ENCODE measurements at places on chromosomes 2 and 18.

- DNase-seq = no peak
These were observed 6.0 kb downstream of the MRPL30 start for GRCh38 chr2:99187011-99187410.

DNA sequence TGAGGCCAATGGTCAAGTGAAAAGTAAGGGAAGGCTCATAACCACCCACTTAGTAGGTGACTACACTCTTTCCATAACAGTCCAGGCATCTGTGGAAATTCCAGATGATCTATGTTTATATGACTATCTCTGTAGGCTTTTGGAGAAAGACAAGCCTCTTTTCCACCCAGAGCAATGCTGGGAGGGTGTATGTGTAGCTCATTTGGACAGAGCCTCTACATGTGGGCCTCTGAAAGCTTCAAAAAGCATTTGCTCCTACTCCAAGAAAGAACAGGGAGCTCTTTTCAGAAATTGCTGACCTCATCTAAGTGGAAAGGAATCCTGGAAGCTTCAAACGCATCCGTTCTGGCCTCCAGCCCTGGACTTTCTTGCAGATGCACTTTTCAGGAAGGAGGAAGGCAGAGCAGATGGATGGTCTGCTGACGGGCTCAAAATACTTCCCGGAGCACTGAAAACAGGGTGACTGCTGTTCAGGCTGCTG lies 308.7 kb downstream of the LRATD1 start:
- peak; percentile 25 for DNase-seq

DNA sequence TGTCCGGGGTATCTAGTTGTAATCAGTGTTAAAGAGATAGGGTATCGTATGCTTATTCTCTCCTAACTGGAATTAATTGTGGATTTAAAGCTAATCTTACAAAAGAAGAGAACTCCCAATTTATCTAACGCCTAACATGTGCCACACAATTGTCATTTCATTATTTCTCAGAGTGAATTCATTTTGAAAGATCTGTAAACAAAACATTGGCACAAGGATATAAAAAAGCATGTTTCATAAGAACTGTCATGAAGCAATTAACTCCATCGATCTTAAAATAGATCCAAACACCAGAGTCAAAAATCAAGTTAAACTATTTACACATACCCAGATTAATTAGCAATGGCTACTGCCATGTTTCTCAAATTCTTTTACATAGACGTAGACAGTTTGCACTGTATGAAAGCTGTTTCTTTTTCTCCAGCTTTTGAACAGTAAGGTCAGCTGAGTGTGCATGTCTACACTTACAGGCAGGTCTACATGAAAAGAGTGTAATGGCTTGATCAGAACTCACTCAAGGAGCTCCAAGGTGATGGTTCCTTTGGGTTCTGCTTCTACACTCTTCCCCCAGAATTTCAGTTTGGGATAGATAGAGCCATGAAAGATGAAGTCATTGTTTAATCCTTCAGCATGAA lies 38.8 kb downstream of the CABYR start:
- no peak for DNase-seq

GRCh38 chr2:236618370-236618769 lies 48.7 kb downstream of the ACKR3 start:
- DNase-seq = no peak

DNA sequence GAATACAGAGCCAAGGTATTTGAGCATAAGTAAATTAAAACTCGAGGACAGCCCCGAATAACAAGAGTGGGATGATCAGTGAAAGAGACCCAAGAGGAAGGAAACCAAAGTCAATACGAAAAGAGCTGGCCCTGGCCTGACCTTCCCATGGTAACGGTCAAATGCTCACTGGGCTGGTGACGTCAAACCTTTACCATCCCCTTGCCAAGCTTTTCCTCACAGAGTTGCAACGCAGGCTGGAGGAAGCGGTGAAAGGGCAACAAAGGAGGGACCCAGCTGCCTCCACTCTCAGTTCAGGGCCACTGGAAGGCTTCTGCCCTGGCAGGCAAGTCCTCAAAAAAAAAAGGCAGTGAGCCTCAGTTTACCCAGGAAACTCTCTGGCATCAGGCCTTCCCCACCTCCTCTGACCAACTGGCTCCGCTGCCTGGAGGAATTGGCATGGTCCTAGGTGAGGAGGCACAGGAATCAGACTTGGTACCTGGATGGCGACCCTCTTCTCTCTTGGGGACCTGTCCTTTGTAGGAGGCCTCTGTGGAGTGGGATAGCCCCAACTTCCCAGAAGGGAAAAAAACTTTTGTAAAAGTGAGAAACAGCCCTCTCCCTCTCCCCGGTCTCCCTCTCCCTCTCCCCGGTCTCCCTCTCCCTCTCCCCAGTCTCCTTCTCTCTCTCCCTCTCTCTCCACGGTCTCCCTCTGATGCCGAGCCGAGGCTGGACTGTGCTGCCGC lies 212.4 kb downstream of the ANAPC1 start:
- no peak for DNase-seq

- DNase-seq = no peak
These were observed 66.6 kb downstream of the GYPC start for GRCh38 chr2:126722546-126722945.

DNA sequence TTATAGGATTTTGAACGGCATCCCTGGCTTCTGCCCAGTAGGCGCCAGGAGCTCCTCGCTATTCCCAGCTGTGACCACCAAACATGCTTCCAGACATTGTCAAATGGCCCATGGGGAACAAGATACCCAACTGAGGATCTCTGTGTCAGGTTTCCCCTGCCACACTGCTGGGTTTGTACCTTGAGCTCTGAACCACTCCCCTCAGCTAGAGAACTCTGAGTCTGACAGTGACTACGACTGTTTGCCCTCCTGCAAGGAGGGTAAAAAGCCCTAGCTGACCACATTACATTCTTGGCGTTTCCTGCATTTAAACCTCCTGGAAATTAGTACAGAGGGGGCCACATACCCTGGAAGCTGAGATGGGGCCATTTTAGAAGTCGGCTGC lies 12.4 kb downstream of the LRRFIP1 start:
- DNase-seq = no peak

DNA sequence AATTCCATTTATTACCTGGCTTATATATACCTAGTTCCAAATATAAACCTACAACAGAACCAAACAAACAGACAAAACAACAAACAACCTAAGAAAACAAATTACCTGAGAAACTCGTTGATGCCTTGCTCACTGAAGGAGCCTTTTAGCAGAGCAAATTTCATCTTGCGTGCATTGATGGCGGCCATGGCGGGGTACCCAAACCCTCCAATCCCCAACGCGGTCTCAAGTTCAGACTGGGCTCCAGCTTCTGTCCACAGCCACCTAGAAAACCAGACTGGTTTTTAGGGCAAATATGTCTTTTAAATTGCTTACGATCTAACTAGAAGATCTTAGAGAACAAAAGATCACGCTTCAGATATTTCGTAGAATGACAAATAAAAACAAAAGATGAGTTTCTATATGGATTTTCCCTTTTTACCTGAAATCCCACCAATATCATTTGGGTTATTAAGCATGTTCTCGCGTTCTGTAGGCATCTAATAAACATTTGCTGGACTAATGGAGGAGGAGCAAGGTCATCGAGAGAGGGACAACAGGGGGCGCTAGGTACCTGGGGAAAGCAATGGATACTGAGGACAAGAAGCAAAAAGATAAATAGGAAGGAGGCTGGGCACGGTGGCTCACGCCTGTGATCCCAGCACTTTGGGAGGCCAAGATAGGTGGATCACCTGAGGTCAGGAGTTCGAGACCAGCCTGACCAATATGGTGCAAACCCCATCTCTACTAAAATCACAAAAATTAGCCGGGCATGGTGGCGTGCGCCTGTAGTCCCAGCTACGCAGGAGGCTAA lies 25.2 kb downstream of the PDIA6 start:
- DNase-seq = peak; percentile 71

DNA sequence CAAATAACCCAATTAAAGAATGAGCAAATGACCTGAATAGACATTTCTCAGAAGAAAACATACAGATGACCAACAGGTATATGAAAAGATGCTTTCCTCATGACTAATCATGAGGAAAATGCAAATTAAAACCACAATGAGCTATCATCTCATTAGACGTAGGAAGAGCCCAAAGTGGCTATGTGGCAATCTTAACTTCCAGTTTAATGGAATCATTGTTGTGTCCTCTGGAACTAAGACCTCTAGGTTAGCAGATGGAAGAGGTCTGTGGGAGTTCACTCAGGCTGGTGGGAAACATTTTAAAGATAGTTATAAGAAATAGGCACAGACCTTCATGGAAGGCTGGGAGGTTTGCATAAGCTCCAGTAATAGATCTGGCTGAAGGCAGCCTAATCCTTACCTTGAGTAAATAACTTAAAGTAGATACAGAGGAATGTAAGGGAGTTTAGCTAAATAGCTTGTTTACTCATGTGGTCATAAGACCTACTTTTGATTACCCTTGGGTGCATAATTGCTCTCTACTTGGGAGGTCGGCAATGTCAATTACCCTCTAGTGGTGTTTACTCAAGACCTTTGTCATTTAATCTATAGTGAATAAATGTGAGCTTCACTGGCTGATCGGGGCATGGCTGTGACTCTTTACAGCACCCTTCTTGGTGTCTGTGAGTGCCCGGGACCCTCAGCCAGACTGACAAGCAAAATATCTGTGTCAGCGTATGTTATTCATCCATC lies 119.0 kb downstream of the GULP1 start:
- peak; percentile 7 for DNase-seq

DNA sequence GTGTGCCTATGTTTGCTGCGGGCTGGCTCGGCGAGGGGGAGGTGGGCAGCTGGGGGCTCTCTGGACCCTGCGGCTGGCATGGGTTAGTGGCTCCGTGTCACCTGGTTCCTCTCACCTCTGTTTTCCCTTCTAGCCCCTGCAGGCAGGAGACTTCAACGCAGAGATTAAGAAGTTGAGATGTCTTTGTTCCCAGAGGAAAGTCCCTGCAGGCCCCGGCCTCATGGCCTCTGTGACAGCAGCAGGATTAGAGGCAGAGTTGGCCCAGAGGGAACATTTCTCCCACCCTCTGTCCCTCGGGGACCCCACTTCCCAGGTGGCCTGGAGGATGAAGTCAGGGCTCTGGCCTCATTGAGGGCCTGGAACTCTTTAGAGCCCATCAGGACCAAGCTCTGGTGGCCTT lies 56.5 kb downstream of the HPCAL1 start:
- DNase-seq = no peak

DNA sequence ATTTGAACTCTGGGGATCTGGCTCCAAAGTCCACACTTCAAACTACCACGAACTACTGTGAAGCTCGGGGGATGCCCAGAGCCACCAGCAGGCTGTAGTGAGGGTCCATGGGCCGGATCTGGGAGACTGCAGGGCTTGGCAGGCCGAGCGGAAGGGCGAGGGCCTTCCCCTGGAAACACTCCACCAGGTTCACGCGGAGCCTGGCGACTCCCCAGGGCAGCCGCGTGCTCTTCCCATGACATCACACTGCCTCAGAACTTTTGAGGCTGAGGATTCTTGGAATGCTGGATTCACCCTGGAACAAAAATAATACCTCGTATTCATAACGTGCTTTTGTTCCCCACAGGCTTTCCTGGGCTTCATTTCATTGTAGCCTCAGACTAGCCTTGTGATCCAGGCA lies 201.0 kb downstream of the SMAD7 start:
- peak; percentile 91 for DNase-seq

DNA sequence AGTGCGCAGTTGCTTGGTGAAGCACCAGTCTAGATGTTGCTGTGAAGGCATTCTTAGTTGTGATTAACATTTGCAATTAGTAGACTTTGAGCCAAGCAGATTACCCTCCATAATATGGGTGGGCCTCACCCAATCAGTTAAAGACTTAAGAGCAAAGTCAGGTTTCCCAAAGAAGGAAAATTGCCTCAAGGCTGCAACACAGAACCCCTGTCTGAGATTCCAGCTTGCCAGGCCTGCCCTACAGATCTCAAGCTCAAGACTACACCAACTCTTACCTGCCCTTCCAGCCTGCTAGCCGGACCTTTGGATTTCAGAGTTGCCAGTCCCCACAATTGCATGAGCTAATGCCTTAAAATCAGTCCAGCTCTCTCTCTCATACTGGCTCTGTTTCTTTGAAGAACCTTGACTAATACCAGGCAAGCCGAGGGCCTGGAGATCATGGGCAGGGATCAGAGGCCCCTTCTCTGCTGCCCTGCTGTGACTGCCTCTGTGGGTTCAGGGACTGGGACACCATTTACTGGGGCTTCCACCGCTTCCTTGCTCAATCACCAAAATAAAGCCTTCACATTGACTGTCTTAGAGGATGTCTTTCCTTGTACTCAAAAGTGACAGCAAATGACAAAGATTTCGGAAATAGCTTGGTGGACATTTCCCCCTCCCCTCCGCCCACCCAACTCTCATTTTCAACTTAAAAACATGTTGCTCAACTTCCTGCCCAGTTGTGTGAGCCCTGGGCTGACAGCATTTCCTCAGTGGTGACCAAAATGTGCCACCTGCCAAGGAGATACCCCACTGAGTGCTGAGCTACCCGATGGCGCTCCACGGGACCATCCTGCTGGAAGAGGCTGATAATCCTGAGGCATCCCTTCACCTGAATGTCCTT lies 86.7 kb downstream of the GALNT14 start:
- DNase-seq = no peak

DNA sequence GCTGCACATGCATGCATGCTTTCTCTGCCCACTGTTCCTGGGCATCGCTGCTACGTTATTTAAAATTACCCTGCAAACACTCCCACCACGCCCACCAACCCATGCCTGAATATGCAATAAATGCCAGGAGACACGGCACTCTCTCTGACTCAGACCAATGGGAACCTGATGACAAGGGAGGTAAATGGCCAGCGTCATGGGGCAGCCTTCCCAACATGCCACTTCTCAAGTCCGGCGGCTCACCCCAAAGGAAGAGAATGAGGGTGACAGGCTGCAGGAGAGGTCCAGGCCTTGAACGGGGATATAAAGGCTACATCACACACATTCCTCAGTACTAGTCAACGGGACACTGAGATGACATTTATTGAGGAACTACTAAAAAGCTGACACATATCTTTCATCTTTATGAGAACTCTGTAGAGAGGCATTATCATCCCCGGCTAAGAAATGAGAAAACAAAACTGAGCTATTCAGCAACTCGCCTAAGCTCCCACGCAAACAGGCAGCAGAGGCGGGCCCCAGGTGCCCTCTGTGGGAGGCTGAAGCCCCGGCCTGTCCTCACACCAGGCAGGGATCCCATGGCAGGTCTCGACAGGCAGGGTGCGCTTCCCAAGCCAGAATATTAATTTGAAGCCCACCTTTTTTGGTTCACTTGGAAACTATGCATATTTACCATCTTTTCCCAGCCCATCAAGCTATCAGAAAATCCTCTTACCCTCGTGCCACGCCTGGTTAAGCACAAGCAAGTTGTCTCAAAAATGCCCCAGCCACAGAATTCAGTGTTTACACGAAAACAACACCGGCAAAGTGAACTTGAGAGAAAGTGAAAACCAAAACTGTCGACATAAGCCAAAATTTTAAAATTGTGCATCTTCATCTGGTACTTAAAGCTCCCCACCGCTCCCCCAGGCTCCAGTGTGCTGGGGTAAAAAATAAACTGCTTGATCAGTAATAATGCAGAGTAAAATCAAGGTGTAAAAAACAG lies 166.3 kb downstream of the HDAC4 start:
- DNase-seq = no peak

- no peak for DNase-seq
These were observed 112.5 kb downstream of the SETBP1 start for GRCh38 chr18:44793194-44793593.

GRCh38 chr2:191171286-191171685 lies 20.5 kb upstream of the STAT4 start:
- DNase-seq = no peak

Measured in SK-MEL-5 (cell line).